ENCODE measurements at places on chromosomes 4 and X.

DNA sequence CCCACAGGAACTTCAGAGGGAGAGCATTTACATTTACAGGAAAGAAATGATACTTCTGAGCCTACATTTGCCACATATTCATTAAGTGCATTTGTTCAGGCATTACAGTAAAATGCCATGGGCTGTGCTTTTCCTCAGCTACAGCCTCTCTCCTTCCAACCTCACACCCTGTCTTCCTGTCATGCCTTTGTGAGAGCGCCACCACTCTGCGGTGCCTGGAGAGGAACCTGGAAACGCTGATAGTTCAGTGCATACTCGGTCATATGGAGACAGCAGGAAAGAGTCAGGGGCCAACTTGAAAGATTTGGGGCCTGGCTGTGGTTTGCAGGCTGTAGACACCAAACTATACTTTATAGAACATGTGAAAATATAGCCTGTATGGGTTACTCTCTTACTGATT is 40.5 kb downstream of the NFKB1 start:
- DNase-seq, result no peak

DNA sequence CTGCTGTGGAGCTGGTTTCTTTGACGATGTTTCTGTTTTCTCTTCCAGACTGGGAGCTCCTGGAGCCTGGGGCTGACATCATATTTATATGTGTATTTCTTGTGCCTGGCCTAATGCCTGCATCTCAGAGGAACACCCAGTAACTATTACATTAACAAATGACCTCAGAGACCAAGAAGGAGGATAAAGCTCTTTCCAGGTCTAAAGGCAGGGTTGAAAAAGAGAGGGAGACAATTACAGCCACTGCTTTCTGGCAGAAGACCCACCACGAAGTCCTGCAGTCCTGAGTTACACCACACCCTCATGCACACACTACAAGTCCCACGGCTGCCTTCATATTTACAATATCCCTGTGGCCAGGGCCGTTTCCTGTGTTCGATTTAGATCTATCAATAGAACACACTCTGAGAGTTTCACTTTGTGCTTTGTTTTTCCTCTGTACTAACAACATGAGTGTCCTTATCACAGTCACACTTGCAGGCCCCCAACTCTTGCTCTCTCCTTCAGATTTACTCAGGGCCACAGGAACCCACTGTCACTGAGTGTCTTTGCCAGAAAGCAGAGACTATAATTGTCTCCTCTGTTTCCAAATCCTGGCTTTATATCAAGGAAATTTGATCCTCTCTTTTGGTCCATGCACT is 535.5 kb downstream of the MID1IP1 start:
- peak; percentile 20 for DNase-seq

DNA sequence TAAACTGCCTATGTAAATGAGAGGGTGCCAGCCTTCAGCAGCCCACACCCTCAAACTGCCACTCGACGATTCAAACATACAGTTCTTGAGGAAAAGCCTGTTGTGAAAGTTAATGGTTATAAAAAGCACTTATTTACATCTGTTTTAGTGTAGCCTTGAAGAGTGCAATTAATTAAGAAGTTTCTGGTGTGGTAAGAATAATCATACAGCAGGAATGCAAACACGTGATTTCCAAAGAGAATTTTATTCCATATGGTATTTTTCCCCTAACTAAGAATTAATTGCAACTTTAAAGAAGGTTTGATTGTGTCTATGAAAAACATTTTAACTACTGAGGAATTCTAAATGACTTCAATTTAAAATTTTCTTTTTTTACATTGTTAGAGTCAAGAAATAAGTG is 176.3 kb upstream of the PITX2 start:
- no peak for DNase-seq

DNA sequence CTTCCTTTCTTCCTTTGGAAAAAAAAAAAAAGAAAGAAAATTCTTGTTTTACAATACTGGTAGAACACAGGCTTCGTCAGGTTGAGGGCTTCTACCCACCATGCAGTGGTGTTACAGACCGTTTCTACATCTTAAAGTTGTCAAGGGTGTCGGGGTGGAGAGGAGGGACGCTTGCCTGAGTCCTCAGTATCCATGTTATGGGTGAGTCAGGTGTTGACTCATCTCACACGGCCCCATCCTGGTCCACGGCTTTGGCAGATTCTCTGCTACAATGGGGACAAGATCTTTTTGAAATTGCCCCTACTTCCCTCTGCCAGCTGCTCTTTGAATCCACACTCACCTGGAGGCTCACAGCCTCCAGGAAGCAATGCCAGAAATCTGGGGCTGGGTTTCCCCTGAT is 310.3 kb upstream of the ZFP42 start:
- no peak for DNase-seq

Measured in GM20000 (cell line).